ENCODE measurements at places on chromosomes 7 and 10.

- DNase-seq: no peak
Measured at GRCh38 chr7:47588704-47589225, 6.9 kb upstream of the TNS3 start.

DNA sequence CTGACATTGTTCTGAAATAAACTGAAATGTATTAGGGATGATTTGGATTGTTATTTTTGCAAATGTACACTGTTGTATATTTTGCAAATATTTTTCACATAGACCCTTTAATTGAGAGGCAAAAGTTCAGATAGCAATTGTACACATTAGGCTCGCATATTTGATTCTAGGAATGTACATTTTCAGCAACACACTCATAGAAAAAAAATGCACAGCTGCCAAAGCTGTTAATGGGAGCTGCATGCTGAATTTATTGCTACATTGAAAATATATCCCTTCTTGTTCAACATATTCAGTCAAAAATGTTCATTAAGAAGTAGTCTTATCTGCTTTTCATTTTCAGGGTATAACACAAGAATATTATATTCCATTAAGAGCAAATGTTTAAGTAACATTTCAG lies 512.9 kb downstream of the ATRNL1 start:
- DNase-seq: no peak

DNA sequence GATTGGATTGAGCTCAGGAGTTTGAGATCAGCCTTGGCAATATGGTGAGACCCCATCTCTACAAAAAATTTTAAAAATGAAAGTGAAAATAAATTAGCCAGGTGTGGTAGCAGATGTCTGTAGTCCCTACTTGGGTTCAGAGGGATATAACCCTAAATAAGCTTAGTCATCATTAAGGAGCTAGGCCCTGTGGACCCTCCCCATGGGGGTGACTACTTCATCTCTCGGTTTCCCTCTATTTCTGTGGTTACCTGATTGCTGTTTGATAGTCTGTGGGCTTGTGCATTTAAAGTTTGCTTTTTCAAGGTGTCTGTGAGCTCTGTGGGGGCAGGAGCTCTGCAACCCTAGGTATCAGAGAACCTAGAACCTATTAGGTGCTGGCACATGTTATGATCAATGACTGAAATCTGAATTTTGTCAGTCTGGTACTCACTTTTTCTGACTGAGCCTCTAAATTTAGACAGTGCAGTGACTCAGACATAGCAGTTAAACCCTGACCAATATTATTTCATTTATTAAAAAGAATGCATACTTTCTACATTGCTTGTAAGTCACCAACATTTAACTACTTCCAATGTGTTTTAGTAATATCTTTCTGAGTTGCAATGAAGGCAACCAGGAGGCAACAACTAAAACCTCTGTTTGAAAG lies 8.1 kb upstream of the CUZD1 start:
- DNase-seq: no peak

GRCh38 chr10:124042656-124043309 lies 50.6 kb downstream of the CHST15 start:
- DNase-seq: no peak

- no peak for DNase-seq
Measured at GRCh38 chr7:41869997-41870396, 167.1 kb upstream of the INHBA start.

Measured in activated CD8-positive, alpha-beta memory T cell treated with anti-CD3 and anti-CD28 coated beads for 1 hour (primary cell).